AG08395 (cell line): ENCODE measurements at places on chromosomes 6 and 20.

GRCh38 chr6:144283646-144284477 is 1.3 kb upstream of the UTRN start:
- peak; percentile 13 for DNase-seq

DNA sequence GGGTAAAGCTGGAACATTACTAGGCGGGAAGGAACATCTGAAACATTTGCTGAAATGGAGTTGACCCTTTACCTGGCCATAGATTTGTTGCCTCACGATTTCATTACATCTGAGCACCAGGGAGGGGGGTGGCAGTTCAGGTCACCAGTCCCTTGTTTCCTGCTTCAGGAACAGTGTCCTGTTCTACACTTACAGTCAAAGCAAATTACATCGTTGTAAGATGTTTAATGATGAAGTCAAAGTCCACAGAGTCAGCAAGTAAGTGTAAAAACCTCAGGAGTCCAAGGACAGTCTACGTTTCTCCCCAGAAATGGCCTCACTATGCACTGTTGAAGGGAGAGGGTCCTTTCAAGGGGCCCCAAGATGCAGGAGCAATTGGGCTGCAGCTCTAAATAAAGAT is 8.9 kb upstream of the MICB start:
- DNase-seq = no peak

- no peak for DNase-seq
These were observed 33.7 kb downstream of the RPF2 start for GRCh38 chr6:111015389-111016124.

DNA sequence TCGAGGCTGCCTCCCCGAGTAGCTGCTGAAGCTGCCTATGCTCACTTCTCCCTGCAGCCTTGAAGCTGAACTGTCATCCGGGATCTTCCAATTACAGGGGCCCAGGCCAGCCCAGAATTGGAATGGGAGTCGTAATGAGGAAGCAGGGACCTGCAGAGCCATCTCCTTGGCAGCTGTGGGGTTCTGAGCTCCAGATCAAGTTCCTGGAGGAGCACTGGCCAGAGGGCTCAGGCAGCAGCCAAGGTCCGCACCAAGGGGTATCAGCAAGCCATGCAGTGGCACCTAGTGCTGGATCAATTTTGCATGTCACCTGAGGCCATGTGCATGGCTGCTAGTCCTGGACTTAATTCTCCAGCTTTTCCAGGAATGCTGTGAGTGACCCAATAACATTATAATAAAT is 163.2 kb upstream of the TSHZ2 start:
- DNase-seq = no peak

GRCh38 chr6:3285732-3286131 is 27.0 kb downstream of the PSMG4 start:
- no peak for DNase-seq

DNA sequence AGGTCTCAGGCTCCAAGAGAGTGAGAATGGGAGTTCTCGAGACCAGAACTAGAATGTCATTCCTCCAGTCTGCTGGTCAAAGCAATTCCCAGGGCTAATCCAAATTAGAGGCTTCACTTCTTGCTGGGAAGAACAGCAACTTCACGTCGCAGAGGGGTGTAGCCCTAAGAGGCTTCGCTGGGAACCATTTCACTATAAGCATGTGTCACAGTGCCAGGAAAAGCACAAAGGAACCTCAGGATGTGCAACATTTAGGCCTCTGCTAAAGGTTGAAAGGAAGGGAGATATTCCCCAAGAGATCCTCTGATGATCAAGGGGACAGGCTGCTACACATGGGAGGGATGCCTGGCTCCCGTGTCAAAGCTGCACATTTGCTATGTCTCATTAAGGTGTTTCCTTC is 35.9 kb upstream of the NXT1 start:
- no peak for DNase-seq

- no peak for DNase-seq
These were observed 17.7 kb downstream of the UTRN start for GRCh38 chr6:144302701-144303372.

DNA sequence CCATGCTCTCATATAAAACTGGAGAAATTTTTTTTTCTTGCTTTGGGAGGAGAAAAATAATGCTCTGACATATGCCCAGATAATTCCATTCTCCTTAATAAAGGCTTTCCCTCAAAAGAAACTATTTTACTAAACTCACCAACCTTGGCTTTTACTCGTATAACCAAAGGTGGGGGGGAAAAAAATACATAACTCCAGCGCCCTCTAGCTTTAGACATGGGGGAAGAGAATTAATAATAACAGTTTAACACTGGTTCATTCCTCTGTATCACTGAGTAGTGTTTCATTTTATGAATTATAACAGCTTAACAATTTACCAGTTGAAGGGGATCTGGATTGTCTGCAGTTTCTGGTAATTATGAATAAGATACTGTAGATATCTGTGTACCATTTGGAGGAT is 1226.1 kb downstream of the GRIK2 start:
- DNase-seq = peak; percentile 2

GRCh38 chr6:157133856-157134255 is 189.5 kb downstream of the TMEM242 start:
- DNase-seq = no peak
